ENCODE measurements at places on chromosomes 6 and 20. TPM values are rescaled to one million over a fixed set of nuclear protein-coding genes. Genes with fewer than 3 reads are reported as not detected.

The OPN5 gene
- not detected for total RNA-seq

The SPTLC3 gene
- 0.63 TPM for total RNA-seq

The C6orf15 gene
- not detected for total RNA-seq

The FLRT3 gene
- total RNA-seq, result 21.9 TPM

The NKAIN4 gene
- total RNA-seq, result 17.8 TPM

The TUBB1 gene
- 0.31 TPM for total RNA-seq

The OXT gene
- not detected for total RNA-seq

The COL10A1 gene
- total RNA-seq, result not detected

The PTCHD4 gene
- total RNA-seq, result 27.9 TPM

The NKAIN2 gene
- 133 TPM for total RNA-seq

The MEP1A gene
- not detected for total RNA-seq

The PSMG4 gene
- total RNA-seq, result 70.1 TPM

The SIGLEC1 gene
- total RNA-seq, result not detected

The C20orf144 gene
- total RNA-seq, result 0.31 TPM

The SNX21 gene
- total RNA-seq, result 21.3 TPM

The GPX6 gene
- not detected for total RNA-seq

The LBP gene
- total RNA-seq, result not detected

The SLC17A9 gene
- total RNA-seq, result 0.31 TPM

The FAM209A gene
- not detected for total RNA-seq

The CPXM1 gene
- total RNA-seq, result 8.8 TPM

The SOX18 gene
- total RNA-seq, result 0.63 TPM
